Frontal cortex (tissue), 4 donors: ENCODE measurements at places on chromosomes 6 and 20. TPM values are rescaled to one million over a fixed set of nuclear protein-coding genes. Genes with fewer than 3 reads are reported as not detected.

The FAM184A gene
- 30.2 TPM for total RNA-seq

The TINAG gene
- 0.41 TPM for total RNA-seq

The BMP7 gene
- total RNA-seq = 9.4 TPM

The PTPRT gene
- total RNA-seq = 26.9 TPM

The VIP gene
- 4.1 TPM for total RNA-seq

The LY6G6C gene
- not detected for total RNA-seq

The DOK5 gene
- total RNA-seq = 236 TPM

The KIF13A gene
- total RNA-seq = 16.3 TPM

The RAET1E gene
- not detected for total RNA-seq

The SLC17A2 gene
- not detected for total RNA-seq
